CD8-positive, alpha-beta T cell (primary cell): ENCODE measurements at places on chromosomes 1 and 21. TPM values are rescaled to one million over a fixed set of nuclear protein-coding genes. Genes with fewer than 3 reads are reported as not detected.

- DNase-seq: no peak
Measured at GRCh38 chr1:212431644-212432043, 1.1 kb upstream of the NENF start.

- DNase-seq: no peak
Measured at GRCh38 chr1:161676958-161677689, 14.2 kb downstream of the FCGR2B start.

DNA sequence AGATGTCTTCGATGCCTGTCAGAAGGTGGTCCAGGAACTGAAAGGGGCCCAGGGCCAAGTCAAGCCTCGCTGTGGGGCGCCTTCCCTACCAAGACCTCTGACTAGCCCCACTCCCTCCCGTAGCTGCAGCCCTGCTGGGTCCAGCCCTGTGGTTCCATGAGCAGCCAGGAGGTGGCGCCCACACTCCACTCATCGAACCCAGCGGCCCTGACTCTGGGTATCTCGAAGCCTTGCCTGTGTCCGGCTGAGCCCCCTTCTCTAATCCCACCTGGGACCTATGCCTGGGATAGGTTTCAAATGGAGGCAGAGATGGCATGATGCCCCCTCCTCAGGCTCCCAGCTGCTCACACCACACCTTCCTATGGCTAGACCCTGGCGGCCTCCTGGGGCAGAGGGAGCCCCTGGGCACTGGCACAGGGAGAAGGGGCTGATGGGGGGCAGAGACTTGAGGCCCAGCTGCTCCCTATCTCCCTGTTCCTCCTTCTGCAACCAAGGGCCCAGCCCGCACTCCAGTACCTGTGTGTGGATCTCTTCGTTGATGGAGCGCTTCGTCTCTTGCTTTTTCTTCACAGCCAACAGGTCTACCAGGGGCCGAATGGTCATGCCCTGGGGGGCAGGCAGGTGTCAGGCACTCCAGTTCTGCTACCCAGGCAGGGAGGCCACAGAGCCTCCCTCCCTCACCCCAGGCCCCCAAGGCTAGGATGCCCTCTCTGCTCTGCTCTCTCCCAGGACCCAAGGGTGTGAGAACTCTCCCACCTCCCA, 52.0 kb downstream of the SLC9A1 start:
- peak; percentile 72 for DNase-seq

DNA sequence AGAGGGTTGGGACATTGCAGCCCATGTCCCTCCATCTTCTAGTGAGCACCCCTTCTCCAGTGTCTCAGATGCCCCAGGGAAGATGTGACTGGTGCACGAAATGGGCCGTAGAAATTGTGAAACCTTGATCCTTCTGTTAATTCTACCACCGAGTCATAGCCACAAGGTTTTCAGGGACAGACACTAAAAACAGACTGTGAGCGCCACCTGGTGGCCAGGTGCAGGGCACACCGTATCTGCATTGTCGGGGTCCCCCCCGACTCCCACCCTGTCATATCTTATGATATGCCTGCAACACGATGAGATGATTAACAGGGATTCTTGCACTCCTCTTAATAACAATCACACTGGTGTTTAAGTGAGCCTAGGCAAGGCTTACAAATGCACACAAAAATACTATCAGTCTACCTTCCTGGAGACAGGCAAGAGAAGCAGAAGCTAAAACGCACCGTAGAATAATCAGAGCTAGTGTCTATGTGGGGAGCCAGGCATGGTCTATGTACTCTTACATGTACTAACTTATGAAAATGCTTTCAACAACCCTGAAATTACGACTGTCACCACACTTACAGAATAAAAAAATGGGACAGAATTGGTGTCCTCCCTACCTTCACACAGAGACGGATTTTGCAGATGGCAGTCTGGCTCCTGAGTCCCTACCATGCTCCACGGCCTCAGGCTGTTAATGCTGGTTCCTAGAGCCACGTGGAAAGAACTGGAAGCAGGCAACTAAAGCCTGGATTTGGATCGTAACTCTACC, 57.9 kb downstream of the FHAD1 start:
- DNase-seq: peak; percentile 33

- no peak for DNase-seq
Measured at GRCh38 chr1:174008979-174009378, 13.2 kb downstream of the RC3H1 start.

DNA sequence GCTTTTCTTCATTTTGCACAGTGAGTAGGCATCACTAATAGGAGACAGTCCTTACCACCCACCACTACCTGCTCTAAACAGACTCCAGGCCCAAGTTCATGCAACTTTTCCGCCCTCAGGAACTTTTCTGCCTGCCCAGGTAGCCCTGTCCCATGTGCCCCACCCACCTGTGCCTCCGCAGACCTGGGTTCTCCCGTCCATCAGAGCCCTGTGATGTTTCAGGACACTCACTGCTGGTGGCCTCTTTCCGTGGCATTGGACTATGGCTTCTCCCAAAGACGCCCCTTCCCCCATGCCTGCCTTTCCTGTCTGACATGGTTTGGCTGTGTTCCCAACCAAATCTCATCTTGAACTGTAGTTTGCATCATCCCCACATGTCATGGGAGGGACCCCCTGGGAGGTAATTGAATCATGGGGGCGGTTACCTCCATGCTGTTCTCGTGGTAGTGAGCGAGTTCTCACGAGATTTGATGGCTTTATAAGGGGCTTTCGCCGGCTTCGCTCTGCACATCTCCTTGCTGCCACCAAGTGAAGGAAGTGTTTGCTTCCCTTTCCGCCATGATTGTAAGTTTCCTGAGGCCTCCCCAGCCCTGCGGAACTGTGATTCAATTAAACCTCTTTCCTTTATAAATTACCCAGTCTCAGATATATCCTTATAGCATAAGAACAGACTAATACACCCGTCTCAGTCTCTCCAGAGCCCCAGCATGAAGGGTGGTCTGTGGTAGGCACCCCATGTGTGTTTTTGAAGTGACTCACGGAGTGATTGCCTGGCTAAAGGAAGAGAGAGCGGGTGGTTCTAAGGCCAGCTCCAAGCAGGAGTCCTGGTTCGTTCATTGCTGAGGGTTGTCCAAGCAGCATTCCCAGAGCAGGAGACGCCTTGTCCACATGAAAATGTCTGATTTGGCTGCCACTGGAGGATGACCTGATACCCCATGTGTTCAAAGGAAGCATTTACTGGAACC, 86.0 kb upstream of the ZBTB40 start:
- DNase-seq: no peak

DNA sequence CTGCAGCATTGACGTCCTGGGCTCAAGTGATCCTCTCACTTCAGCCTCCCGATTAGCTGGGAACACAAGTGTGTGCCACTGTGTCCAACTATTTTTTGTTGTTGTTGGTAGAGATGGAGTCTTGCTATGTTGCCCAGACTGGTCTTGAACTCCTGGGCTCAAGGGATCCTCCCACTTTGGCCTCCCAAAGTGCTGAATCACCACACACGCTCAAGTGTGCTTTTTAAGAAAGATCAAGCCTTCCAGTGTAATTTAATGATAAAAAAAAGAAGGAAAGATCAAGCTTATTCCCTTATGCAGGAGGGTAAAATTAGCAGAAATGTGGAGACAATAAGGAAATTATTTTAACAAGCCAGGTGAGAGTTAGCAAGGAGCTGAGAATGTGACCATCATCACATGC, 61.1 kb upstream of the SERBP1 start:
- no peak for DNase-seq

The INKA2 gene
- 0.54 TPM for total RNA-seq

The PALMD gene
- not detected for total RNA-seq
